ENCODE measurements at places on chromosomes 5 and 9.

DNA sequence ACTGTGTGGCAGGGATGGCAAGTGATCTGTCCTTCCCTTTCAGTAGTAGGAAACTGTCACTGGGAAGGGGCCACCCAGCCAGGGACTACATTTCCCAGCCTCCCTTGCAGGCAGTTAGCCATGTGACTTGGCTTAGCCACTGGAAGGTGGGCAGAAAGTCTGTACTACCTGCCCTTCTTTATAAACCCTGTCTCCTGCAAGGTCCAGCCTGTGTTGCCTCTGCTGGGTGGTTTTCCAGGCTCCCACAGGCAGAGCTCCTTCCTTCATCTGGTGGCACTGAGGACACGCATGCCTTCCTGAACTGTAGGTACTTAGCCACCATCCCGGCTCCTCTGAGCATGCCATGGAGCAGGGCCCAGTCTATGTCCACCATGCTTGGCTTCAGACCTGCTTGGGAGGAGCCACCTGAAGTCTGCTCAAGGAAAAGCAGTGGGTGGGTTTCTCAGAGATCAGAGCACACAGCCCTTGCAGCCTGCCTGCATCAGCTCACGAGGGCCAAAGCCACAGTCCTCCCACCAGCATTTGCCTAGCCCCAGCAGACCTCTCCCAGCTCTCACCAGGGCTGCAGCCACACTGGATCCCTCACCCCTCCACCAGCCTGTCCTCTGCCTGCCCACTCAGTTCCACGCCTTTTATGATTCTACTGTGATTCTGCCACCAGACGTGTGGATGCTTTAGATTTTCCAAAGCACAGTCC is 16.7 kb upstream of the SLC25A51 start:
- DNase-seq: no peak

GRCh38 chr9:97811533-97812246 is 41.3 kb upstream of the FOXE1 start:
- no peak for DNase-seq

DNA sequence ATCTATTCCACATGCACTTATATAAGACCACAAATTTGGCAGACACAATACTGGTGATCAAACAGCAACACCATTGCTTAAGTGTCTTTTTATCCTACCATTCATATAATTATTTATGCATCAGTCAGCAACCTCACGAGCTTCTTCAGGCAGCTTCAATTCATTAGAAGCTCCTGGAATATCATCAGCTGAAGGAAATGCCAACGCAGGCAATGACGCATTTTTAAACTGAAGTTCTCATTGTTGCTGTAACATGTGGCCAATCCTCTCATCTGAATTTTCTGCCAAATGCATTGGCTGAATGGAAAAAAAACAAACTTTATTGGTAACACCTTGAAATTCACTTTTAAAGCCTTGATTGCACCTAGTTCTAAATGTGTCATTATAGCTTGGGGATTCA is 376.4 kb upstream of the RGMB start:
- DNase-seq: no peak

- DNase-seq: no peak
These were observed 386.7 kb downstream of the KDM4C start for GRCh38 chr9:7144265-7145046.

- DNase-seq: no peak
These were observed 90.7 kb downstream of the RCL1 start for GRCh38 chr9:4883326-4883873.

DNA sequence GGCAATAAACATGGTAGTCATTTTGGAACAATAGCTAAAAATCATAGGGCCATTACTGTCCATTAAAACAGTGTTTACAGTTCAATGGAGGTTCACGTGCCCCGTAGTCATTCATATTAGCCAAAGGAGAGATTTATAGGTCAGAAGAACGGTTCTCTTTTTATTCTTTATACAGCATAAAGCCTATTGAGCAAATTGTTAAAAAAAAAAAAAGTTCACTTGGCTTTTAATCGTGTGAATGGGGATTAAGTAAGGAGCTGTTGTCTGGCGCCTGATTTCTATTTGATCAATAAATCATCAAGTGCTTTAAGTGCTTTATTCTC is 69.1 kb upstream of the TBCA start:
- no peak for DNase-seq

DNA sequence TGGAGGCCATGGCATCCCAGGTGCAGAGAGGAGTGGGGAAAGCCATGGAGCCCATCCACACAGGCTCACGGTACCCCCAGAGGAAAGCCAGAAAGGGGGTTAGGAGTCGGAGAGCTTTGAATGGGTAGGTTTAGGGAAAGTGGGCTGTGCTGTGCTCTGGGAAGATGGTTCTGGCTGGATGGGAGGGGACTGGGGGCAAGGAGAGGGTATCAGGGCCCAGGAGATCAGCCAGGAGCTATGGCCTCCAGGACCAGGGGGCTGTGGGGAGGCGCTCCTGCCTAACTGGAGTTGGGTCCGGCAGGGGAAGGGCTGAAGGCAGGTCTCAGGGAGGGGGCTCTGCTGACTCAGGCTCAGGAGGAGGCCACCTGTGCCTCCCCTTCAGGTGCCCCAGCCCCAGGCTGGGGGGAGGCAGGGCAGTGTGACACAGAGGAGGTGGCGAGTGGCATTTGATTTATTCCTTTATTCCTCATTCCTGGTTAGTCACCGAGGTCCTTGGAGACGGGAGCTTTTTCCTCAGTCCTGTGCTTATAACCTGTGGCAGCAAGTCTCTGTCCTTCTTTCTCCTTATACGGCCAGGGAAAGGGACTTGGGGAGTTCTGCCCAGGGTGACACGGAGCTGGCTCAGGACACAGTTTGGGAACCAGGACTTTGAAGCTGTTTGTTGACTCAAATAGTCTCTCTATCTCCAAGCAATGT is 60.8 kb downstream of the TSTD2 start:
- DNase-seq: no peak

- DNase-seq: no peak
These were observed 262.6 kb upstream of the ADAMTS16 start for GRCh38 chr5:4877579-4877978.

DNA sequence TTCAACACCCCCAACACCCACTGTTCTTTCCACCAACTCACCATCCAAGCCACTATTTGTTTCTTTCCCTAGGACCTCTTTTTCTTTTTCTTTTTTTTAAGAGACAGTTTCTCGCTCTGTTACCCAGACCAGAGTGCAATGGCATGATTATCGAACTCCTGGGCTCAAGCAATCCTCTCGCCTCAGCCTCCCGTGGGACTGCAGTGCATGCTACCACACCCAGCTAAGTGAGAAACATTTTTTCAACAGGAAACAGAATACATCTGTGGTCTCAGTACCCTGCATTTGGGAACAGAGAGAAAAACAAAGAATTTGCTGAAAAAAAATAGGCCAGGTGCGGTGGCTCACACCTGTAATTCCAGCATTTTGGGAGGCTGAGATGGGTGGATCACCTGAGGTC is 24.6 kb downstream of the B4GALT1 start:
- DNase-seq: no peak

- DNase-seq: no peak
These were observed 159.9 kb upstream of the RAI14 start for GRCh38 chr5:34496260-34496691.

- DNase-seq: no peak
These were observed 15.7 kb upstream of the POMT1 start for GRCh38 chr9:131487001-131487400.

DNA sequence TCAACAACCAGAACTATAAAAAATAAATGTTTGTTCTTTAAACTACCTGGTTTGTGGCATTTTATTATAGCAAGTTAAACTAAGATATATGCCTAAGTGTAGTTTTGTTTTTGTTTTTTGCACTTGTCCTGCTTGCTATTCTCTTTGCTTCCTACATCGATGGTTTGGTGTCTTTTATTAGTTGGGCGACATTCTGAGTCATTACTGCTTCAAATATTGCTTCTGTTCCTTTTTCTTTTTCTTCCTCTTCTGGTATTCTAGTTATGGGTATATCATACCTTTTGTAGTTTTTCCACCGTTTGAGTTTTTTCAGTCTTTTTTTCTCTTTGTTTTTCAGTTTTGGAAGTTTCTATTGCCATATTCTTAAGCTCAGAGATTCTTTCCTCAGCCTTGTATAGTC is 86.9 kb downstream of the MACIR start:
- DNase-seq: no peak

GRCh38 chr5:172282272-172283019 is 1.1 kb downstream of the UBTD2 start:
- DNase-seq: no peak

- no peak for DNase-seq
These were observed 60.0 kb downstream of the MAP1B start for GRCh38 chr5:72167257-72167656.

DNA sequence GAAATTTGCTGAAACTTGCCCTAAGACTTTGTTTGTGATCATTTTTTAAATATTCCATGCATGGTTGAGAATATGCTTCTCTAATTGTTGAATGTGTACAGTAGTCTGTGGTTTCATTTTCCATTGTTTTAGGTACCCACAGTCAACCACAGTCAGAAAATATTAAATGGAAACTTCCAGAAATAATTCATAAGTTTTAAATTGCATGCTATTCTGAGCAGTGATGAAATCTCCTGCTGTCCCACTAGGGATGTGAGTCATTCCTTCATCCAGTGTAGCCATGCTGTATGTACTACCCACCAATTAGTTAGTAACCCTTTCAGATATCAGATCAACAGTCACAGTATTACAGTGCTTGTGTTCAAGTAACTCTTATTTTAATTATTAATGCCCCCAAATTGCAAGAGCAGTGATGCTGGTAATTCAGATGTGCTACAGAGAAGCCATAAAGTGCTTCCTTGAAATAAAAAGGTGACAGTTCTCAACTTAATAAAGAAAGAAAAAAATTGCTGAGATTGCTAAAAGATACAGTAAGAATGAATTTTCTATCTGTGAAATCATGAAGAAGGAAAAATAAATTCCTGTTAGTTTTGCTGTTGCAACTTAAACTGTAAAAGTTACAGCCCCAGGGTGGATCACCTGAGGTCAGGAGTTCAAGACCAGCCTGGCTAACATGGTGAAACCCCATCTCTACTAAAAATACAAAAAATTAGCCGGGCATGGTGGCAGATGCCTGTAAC is 79.9 kb upstream of the FBXL17 start:
- no peak for DNase-seq

- no peak for DNase-seq
These were observed 307.3 kb downstream of the PIK3R1 start for GRCh38 chr5:68522863-68523262.

GRCh38 chr5:101955891-101956290 is 340.2 kb downstream of the SLCO4C1 start:
- DNase-seq: no peak

DNA sequence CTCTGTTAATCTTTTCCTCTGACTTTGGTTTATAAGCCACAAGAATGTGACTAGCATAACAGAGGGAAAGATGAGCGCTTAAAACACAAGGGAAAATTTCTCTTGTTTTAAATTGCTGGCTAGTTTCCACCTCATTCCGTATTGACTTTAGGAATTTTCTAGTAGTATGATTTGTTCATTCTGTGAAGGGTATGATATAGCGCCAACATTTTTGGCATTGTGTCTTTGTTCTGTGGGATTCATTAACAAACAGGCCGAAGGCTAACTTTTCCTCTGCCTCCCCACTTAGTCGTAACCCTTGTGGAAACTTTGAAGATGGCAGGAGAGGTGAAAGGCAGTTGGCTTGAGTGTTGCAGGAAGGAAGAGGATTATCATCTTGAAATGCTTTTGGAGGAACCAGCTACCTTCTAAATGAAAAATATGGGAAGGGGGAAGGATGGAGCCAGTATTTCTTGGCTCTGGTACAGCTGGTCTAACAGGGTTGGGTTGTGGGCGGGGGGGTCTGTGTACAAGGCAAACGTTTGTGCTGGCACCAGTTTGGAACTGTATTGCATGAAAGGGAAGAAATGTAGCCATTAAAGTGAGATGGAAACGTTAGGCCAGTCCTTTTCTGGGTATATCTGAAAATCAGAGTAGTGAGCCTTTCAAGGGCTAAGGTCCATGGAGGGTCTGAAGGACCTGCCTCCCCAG is 21.5 kb upstream of the DMRT2 start:
- DNase-seq: no peak

All from activated CD4-positive, CD25-positive, alpha-beta regulatory T cell (primary cell).